ENCODE measurements at places on chromosomes 7 and 10.

GRCh38 chr7:53542157-53542556 is 506.7 kb downstream of the POM121L12 start:
- no peak for DNase-seq

GRCh38 chr7:20601121-20601520 is 14.3 kb upstream of the ABCB5 start:
- no peak for DNase-seq

GRCh38 chr7:127209886-127210285 is 42.9 kb downstream of the GRM8 start:
- DNase-seq = no peak

- DNase-seq = no peak
Measured at GRCh38 chr10:23069019-23069815, 26.2 kb upstream of the MSRB2 start.

DNA sequence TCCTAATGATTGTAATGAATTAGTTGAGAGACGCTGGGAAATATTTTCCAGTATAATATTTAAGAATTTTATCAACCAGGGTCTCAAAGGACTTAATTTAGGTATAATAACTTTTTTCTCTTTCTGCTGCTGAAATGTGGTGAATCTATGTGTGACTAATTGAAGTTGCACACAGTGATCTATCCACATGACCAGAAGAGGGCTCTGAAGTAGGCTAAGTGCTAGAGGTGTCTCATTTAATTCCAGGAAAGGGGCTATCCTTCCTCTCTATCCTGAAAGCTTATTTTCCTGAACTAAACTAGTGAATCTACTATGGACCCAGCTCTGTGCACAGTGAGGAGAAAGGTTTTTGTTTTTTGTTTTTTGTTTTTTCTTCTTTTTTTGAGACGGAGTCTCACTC is 294.4 kb upstream of the MYO3A start:
- peak; percentile 20 for DNase-seq

DNA sequence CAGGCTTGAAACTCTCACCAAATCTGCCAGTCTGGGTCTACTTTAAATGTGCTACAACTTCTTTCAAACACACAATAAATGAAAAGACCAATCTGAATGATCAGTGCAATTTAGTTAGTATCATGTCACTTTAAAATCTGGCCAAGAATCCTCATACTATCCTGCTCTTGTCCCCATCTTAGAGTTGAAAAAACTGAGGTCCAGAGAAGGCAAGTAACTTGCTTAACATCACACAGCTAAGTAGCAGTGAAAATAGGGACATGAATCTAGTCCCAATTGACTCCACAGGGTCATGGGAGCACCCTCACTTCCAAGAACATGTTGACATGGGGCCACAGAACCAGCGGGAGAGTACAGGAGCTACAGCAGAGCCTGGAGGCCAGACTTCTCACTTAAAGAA is 3.1 kb upstream of the GDF10 start:
- no peak for DNase-seq

- DNase-seq = no peak
Measured at GRCh38 chr10:26706206-26706605, 8.7 kb downstream of the PDSS1 start.

- DNase-seq = peak; percentile 94
Measured at GRCh38 chr7:101138213-101138870, 11.4 kb downstream of the SERPINE1 start.

GRCh38 chr7:20224025-20224424 is 6.8 kb upstream of the MACC1 start:
- no peak for DNase-seq

DNA sequence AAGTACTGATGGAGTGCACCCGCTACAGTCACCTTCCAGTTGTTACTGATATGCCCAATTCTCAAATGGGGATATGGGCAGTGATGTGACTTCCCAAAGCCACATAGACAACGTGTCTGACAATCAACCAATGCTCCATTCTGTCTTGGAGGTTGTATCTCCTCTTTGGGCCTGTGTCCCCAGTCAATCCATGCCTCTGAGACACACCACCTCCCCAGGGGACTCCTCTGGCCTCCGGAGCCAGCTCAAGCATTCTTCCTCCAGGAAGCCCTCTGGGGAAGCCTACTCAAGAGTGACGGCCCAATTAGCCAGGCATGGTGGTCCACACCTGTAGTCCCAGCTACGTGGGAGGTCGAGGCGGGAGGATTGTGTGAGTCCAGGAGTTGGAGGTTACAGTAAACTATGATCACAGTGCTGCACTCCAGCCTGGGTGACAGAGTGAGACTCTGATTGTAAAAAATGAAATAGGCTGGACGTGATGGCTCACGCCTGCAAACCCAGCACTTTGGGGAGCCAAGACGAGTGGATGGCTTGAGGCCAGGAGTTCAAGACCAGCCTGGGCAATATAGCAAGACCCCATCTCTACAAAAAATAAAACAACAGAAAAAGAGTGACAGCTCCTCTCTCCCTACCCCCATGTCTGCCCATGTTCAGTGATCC is 99.5 kb upstream of the TNRC18 start:
- DNase-seq = no peak

DNA sequence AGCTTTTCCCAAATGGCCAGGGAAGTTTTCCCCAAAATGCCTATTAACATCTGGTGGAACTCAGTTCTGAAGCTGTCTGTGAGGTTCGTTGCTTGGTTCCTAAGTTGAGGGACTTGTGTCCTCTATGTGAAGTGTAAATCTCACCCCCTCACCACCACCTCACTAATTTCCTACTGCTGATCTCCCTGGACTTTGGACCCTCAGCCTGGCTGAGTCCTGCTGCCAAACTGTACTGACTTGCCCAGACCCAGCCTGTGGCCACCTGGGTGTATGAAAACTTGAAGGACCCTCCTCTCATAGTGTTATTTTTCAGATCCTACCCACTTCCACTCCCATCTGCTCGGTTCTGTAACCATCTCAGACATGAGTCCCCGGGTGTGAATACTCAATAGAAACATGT is 94.9 kb downstream of the MET start:
- DNase-seq = no peak

- DNase-seq = no peak
Measured at GRCh38 chr7:70614237-70615045, 517.5 kb upstream of the GALNT17 start.

- no peak for DNase-seq
Measured at GRCh38 chr7:79398138-79398749, 55.2 kb downstream of the MAGI2 start.

DNA sequence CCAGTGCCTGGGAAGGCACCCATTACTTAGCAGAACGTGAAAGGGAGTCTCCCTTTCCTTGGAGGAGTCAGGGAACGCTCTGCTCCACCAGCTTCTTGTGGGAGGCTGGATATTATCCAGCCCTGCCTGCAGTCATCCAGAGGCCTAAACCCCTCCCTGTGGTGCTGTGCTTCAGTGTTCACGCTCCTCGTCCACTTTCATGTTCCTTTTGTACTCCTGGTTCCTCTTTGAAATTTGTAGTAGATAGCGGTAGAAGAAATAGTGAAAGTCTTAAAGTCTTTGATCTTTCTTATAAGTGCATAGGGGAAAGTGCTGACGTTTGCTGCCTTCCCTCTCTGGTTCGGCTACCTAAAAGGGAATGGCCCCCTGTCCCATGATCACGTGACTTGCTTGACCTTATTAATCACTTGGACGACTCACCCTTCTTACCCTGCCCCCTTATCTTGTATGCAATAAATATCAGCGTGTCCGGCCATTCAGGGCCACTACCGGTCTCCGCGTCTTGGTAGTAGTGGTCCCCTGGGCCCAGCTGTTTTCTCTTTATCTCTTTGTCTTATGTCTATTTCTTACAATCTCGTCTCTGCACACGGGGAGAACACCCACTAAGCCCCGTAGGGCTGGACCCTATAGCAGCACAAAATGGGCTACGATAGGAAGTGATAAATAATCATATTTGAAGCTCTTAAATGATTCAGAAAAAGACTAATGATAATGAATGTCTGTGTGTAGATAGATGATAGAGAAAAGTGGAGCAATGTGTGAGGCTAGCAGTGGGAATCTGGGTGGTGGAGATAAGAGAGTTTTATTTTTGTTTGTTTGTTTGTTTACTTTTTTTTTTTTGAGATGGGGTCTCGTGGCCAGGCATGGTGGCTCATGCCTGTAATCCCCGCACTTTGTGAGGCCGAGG is 5.8 kb upstream of the ESYT2 start:
- no peak for DNase-seq

DNA sequence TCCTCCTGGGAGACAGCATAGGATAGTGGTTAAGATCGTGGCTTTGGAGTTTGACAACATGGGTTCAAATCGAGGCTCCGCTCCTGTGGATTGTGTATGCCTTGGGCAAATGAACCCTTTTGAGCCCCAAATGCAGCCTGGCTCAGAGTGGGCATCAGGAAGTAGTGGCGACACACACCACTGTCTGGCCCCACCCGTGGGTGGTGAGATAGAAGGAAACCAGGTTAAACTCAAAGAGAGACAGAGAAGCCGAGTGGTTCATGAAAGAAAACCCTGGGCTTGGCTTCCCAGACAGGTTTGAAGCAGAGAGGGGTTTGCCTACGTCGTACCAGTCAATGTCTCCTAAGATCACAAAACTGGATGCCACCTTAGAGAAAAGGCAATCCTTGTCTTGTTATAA is 57.7 kb downstream of the PRTFDC1 start:
- no peak for DNase-seq

GRCh38 chr7:47757921-47758411 is 176.1 kb upstream of the TNS3 start:
- DNase-seq = peak; percentile 37

GRCh38 chr7:45072131-45073030 is 16.4 kb downstream of the NACAD start:
- DNase-seq = no peak

DNA sequence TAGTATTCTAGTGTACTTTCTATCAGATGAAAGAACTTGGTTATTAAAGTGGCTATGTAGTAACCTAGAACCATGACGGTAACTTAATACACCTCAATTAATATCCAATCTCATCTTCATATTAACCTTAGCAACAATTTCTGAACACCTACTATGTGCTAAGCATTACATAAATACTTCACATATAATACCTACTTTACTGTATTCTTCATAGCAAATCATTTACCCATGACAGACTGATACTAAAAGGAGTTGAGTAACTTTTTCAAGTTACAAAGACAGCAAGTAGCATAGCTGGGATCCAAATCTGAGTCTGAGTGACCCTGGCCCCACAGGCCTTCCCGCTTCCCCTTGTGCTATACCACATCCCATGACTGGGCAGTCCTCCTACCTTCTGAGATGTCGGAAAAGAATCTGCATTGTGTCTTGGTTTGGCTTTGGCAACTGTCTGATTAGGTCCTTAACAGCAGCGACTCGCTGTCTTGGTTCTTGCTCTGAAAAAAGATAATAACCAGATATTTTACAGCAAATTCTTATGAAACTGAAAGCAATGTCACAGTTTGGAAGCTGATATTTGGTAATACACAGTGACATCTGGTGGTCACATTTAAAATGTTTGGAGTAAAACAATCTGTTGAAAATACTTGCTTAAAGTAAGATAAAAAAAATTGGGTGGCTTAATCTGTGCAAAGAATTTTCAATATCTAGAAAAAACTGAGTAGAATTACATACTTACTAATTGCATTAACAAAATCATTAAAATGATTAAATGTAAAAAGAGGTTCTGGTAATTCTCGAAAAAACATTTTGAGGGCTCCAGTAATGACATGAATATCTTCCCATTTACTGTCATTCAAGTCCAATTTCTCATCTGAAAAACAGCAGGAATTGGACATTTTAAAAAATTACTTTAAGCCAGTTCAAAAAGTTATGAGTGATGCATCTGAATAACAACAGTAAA is 120.1 kb downstream of the ARHGAP12 start:
- peak; percentile 28 for DNase-seq

- DNase-seq = no peak
Measured at GRCh38 chr7:6367701-6368211, 80.0 kb downstream of the DAGLB start.

- peak; percentile 29 for DNase-seq
Measured at GRCh38 chr10:16995867-16996529, 133.6 kb downstream of the CUBN start.

DNA sequence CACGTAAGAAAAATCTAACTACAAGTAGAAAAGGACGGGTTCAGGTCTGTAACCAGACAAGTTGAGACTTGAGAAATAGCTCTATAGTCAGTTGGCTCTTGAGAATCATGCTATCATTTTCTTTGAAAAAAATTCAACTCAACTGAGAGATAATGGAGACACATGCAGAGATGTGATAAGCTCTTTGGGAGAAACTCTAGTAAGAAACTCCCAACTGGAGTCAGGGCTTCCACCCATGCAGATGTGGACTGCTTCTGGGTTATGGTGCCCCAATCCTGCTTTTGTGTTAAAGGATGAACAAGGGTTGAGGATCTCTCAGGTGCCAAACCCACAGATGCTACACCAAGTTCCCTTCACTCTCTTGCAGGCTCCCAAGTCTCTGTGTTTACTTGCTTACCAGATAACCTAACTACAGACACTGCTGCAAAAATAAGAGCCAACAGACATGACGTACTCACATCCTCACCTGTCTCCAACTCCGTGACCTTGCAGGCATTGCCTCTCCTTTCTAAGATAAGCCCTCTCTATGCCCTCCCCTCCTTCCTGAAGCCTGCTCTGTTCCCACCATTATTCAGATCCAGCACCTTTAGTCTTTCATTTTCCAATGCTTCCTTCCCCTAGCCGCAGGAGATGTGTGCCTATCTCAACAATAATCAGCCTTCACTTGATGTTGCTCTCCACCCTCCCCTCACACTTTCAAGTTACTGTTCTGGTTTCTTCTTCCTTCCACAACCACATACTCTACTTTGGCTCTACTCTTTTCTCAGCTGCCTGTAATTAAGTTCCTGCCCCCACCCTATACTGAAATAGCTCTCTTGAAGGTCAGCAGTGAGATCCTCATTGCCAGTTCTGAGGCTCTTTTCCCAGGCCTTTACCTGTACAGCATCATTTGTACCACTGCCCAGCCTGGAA is 130.0 kb downstream of the ICA1 start:
- no peak for DNase-seq

Data from COLO829 (cell line).